HCT116 (cell line): ENCODE measurements at places on chromosomes 13 and 19. TPM values are rescaled to one million over a fixed set of nuclear protein-coding genes. Genes with fewer than 3 reads are reported as not detected.

- no peak for DNase-seq
Measured at GRCh38 chr13:21998279-21998990, 327.6 kb downstream of the FGF9 start.

- DNase-seq = no peak
Measured at GRCh38 chr13:63128716-63129115, 1713.1 kb upstream of the PCDH20 start.

GRCh38 chr13:80904386-80904785, 563.5 kb upstream of the SPRY2 start:
- DNase-seq = no peak

DNA sequence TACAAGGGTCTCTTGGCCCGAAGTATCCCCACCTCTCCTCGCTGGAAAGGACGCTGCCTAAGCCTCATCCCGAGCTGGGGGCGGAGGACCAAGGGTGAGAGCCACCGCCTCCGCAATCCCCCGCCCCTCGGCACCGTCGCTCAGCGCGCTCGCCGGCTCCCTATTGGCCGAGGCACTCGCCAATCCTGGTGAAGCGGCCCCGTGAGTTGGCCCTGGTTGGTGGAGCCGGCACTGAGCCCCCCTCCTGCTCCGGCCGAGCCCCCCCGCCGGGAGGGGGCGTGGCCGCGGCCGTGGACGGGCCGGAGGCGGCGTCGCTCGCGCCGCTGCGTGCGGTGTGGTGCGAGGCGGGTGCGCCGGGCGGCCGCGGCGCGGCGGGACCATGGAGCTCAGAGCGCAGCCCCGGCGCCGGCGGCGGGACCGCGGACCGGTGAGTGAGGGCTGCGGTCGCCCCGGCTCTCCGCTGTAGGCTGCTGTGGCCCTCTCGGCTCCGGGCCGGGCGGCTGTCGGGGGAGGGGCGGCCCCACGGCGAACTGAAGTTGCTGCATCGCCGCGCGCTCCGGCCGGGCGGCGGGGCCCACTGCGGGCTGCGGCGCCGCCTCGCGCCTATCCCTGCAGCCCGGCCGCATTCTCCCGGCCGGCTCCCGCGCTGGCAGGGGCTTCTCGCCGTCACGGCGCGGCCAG, at the start of gene WASF3:
TSS of gene WASF3 (plus strand) at position 291 of the 681 bp plus-strand sequence. CDS start 84,588 bp downstream, outside the sequence.
- DNase-seq = peak; percentile 38

DNA sequence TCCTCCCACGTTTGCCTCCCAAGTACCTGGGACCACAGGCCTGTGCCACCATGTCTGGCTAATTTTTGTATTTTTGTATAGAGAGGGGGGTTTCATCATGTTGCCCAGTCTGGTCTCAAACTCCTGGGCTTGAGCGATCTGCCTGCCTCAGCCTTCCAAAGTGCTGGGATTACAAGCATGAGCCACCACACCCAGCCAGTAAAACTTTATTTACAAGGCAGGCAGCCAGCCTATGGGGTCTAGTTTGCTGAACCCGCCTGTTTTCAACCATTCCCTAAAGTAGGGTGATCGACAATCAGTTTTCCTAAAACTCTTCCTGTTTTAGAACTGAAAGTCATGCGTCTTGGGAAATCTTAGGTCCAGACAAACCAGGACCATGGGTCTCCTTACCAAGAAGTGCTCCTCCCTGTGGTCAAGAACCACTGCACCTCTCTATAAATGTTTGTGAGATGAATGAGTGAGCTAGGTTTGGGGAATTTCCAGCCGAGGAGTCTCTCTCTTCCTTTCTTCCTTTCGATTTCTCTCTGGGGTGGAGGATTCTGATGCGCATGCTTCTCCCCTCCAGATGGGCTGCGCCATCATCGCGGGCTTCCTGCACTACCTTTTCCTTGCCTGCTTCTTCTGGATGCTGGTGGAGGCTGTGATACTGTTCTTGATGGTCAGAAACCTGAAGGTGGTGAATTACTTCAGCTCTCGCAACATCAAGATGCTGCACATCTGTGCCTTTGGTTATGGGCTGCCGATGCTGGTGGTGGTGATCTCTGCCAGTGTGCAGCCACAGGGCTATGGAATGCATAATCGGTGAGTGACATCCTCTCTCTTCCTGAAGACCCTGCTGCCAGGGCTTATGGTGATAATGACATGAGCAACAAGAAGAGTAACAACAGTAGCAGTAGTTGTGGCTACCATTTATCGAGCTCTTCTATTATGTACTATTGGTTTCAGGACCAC, 38.7 kb downstream of the ADGRE1 start:
- DNase-seq = no peak

DNA sequence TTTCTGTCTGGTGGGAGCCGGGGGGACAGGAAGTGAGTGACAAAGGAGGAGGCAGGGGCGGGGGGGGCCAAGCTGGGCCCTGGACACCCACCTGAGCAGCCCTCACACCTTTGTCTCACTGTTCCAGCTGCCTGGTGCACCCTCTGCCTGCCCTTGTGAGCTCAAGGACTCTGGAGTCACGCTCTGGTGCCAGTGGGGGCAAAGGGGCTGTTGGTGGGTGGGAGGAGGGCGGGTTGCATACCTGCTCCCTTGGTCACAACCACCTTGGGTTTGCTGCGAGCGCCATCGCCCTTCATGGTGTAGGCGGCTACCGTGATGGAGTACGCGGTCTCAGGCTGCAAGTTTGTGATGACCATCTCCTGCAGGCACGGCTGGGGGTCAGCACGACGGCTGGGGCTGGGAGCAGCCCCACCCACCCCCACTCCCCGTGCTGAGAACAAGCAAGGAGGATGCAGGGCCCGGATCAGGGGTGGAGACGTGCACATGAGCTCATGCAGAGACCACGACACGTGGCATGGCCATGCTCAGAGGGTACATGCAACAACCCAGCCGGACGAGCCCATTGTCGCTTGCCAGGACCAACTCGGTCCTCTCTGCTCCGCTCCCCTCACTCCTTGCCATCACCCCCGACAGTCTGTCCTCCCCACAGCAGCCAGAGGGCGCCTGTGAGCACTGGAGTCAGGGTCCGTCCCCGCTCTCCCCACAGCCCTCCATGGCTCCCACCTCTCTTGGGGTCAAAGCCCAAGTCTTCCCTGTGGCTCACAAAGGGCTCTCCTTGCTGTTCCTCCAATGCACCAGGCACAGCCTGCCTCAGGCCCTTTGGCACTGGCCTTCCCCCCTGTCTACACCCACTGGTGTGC, 114.9 kb downstream of the PTPRS start:
- DNase-seq = no peak

GRCh38 chr13:87094646-87095045, 576.5 kb upstream of the SLITRK5 start:
- DNase-seq = no peak

- DNase-seq = peak; percentile 72
Measured at GRCh38 chr19:13396250-13397080, 109.8 kb downstream of the CACNA1A start.

DNA sequence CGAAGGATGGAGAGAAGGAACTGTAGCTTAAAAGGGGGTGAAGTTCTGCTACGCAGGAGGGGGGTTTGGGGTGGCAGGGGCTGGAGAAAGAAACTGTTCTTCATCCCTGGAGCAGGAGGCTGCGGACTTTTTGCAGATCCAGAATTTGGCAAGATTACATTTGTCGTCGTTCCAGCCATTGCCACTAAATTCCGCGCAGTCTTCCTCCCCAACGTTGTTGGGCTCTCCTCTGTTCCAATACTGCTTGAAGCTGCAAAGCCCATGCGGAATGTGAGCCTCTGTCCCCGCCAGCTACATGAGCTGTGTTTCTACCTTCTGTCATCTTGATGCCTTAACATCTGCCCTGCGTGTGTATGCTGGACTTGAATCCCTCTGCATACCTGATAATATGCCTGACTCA, 4.3 kb downstream of the CD209 start:
- no peak for DNase-seq

DNA sequence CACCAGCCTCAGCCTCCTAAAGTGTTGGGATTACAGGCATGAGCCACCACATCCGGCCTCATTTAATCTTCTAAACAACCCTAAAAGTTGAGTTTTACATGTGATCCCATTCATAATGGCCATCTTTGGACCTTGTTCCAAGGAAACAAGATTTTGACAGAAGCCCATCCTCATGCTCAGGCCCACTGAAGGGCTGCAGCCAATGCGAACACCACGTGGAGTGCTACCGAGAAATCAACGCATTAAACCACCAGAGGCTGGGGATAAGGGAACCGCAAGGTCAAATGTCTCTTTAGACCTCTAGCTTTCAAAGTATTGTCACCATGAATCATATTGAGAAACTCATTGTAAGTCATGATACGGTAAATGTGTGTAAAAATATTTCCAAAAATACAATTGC, 49.4 kb upstream of the DOCK9 start:
- no peak for DNase-seq

GRCh38 chr13:26999499-26999898, 172.1 kb downstream of the USP12 start:
- no peak for DNase-seq

DNA sequence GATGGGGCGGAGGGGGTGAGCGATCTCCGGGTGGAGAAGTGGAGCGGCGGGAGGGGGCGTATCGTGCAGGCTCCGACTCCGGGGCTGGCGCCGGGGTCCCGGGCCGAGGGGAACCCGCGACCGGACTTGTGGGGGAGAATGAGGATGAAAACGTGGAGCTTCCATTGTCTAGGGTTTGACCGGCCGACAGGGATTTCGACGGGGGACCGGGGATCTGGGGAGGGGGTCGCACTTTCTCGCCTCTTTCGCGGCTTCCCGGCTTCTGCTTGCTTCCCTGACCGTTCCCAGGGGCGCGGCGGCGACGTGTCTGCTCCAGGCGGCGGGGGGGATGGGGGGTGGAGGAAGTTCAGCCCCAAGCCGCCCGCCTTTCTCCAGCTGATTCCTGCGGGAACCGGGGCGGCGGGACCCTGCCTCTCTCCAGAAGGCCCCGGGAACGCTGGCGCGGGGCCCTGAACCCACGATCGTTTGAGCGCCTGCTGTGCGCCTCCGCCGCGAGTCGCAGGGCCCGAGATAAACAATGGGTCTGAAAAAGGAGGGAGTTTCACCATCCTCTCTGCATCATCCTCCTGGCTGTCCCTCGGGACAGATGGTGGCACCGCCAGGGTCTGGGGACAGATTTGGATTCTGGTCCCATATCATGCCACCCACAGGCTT, 790 bp downstream of the TPM4 start:
- no peak for DNase-seq

GRCh38 chr19:19205416-19206410, 2.5 kb upstream of the NR2C2AP start:
- DNase-seq = no peak

DNA sequence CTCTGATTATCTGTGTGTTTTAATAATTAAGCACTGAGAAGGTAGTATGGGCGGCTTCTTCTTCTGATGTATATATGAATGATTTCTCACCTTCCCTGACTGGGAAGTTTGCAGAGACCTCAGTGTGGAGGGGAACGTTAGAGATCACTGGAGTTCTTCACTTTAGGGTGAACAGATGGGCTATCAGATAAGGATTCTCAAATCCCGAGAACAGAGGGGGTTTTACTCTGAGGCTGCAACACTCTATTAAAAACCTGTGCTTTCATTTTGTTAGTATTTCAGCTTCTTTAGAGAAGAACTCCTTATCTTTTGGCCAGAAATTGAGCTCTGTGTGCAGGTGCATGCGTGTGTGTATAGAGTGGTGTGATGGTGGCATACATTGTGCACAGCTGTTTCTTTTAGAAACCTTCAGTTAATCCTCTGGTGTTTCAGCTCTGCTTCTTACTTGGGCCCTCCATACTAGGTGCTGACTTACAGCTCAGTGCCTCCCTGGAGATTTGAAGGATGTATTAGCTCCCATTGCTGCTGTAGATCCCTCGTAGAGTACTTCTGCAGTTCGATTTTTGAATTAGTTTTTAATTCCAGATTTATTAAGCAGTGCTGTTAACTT, 45.3 kb upstream of the PCDH9 start:
- DNase-seq = no peak

DNA sequence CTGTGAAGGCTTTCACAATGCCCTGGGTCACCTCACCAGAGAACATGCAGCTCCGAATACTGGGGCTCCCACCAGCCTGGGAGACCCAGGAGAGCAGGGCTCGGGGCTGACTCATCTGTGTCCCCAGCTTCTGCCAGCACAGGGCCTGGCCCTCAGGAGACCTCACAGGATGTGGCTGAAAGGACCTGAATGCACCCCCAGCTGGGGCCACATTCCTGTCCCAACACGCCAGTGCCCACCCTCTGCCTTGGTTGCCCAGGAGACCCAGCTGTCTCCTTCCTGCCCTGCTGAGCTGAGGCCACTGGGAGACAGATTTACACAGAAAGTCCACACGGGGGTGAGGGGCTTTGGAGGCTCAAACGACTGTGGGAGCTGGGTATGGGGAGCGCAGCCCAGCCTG, 11.9 kb downstream of the BCAT2 start:
- DNase-seq = no peak

DNA sequence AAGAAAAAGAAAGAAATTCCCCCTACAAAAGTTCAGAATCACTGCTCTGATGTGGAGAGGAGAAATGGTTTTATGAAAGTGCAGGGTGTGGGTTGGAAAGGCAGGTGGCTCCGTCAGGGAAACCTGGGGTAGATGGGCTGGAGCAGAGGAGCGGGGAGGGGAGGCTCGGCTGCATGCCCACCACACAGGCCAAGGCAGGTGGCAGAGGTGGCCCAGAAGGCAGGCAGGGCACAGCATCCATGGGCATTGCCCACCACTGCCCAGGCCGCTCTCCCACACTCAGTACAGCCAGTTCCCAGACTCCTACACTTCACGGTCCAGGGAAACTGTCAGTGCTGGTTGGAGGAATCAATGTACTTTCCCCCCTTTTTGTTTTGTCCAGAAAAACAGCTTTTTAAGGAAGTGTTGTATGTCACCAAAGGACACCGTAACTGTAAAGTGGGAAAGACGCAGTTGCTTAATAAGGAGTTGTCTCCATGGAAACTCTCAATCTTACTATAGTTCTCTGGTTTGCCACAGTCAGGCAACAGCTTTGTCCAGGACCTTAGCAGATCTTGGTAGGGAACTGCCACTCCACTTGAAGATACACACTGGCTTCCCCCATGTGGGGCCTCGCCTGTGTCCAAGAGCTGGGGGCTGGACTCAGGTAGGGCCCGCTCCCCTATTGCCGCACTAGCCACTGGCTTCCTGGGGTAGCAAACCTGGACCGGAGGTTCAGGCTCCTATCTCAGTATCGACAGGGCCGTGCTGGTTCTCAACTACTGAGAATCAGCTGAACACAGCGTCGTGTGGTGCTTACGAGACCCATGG, 82.9 kb downstream of the RAB20 start:
- DNase-seq = no peak

FCAR gene
- not detected for total RNA-seq

LCP1 gene
- total RNA-seq = 2.2 TPM

TSKS gene
- total RNA-seq = 0.76 TPM

IFNL3 gene
- total RNA-seq = not detected

THSD8 gene
- total RNA-seq = 33.3 TPM
